ENCODE measurements at places on chromosomes 5 and 9.
A peak's percentile ranks its signal among the peaks of the same experiment; 100 is the strongest.

DNA sequence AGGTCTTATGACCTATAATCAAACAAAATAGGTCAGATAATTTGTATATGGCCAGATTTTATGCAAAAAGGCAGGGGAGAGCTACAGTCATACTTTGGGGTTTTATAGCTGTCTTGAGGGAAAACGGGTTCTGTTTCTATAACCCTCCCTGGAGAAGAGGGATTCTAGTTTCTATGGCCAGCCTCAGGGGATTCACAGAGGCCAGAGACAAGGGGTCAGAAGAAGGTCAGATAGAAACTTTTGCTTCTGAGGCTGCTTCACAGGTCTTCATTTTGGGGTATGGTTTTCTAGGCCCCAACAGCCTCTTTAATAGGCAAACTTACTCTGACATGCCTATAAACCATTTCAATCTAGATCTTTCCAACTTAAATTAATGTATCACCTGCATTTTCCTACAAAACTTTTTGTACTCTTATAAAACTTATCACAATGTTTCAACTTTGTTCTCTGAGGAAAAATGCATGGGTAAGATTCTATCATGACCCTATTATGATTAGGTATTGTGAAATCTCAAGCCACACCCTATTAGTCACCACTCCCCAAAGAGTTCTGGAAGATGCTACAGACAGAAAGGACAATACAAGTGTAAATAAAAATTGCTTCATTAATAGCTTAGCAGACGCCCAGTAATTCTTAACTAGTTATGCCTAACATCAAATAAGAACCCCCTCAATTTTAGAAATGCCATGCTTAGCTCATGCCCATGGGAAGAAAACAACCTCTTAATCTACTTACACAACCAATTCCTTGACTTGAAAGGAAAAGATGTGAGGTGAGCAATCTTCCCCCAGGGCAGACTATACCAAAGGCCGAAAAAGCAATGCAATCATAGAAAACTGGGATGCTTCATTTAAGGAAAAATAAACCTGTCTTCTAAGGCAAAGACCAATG lies 396.6 kb downstream of the TLR4 start:
- no peak for DNase-seq

GRCh38 chr5:95673081-95673480 lies 9.7 kb downstream of the SPATA9 start:
- no peak for DNase-seq

DNA sequence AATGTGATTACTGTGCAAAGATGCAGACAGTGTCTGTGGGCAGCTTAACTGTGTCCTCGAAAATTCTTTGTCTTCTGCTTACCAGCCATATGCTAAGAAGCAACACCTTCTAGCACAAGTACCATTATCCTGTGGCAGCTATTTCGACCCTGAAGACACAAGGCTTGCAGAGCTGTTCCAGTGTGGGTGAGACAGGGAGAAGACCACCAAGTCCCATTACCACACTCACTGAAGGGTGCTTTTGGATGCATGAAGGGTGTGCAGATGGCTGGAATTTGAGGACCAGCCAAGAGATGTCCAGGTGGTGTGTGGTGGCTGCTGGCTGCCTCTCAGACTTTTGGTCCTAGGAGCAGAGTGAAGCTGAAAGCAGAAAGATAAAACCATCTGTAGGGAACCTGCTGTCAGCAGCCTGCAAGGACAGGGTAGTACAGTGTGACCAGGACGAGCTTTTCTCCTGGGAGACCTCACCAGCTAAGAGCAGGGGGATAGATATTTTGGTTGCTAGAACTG lies 161.8 kb downstream of the ICE1 start:
- peak; percentile 79 for DNase-seq

DNA sequence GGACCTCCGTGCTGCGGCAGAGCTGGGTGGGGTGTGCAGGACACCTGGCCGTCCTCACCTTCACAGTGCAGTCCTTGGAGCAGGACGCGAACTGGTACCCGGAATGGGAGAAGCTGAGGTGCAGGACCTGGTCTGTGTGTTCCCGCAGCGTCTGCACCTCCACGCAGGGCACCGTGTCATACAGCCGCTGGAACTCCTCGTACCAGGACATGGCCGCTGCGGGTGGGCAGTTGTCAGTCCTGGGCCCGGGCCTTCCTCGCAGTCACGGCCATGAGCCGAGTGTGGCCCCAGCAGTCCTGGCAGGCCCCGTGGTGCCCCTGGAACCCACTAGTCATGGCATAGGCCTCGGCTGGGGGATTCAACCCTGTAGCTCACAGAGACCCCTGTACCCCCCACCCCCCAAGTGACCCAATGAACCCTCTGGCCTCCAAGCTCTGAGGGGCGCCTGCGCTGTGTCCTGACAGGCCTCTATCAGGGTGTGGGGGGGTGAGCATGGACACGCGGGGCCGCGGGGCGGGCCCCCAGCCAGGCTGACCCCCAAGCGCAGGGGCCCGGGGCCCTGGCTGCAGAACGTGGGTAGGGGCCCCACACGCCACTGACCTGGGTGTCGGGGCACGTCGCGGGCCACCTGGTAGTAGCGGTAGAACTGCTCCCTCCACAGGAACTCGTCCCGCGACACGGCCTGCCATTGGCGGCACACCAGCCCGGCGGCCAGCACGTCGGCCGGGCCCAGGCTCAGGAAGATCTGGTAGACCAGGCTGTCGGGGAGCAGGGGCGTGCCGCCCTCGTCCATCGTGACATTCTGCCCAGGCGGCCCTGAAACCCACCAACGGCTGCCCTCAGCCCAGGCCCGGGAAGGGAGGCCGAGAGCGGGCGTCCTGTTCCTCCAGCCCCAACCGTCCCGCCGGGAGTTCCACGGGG lies 987 bp downstream of the FBXW5 start:
- DNase-seq, result no peak

DNA sequence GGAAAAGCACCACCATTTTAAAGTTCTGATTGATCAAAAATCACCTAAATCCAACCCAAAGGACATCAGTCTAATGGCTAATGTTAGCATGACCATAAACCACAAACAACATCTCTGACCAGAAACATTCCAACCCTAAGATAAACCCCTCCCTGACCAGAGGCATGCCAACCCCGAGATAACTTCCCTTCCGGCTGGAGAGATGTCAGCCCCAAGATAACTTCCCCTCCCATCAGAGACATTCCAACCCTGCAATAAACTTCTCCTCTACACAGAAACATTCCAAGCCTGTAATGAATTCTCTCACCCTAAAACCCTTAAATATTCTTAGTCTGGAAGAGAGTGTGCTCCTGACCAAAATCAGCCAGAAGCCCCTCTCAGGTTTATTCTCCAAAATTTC lies 364.3 kb downstream of the KCNN2 start:
- DNase-seq, result no peak

- DNase-seq, result no peak
These were observed 125.5 kb upstream of the RAI14 start for GRCh38 chr5:34530637-34531036.

DNA sequence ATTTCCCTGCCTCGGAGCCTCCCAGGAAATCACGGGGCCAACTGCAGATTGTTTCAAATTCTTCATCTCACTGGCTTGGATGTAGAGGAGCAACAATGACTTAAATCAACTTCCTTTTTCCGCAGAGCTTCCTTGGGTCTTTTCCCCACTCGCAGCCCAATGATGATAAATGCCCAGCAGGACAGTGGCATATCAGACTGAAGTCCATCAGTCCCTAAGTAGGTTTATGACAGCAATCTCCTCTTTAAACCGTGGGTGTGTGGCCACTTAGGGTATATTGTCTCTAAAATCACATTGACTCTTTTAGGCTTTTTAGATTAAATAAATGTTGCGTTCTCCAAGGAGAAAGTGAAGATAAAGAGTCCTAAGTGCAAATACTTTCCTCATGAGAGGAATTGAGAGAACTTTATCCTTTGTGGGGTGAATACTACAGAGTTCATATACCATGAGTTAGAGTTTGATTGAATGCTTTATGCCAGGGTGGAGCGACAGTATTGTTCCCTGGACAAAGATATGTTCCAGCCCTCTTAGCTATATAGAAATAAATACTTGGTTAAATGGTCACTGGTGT lies 59.1 kb downstream of the IQGAP2 start:
- no peak for DNase-seq

GRCh38 chr9:87751423-87751822 lies 25.5 kb downstream of the CTSL start:
- no peak for DNase-seq

- DNase-seq, result no peak
These were observed 355.9 kb downstream of the RAB3C start for GRCh38 chr5:58938563-58939424.

GRCh38 chr5:127599320-127599719 lies 49.6 kb upstream of the CTXN3 start:
- no peak for DNase-seq

GRCh38 chr9:37417252-37417803 lies 5.2 kb upstream of the GRHPR start:
- DNase-seq, result no peak

DNA sequence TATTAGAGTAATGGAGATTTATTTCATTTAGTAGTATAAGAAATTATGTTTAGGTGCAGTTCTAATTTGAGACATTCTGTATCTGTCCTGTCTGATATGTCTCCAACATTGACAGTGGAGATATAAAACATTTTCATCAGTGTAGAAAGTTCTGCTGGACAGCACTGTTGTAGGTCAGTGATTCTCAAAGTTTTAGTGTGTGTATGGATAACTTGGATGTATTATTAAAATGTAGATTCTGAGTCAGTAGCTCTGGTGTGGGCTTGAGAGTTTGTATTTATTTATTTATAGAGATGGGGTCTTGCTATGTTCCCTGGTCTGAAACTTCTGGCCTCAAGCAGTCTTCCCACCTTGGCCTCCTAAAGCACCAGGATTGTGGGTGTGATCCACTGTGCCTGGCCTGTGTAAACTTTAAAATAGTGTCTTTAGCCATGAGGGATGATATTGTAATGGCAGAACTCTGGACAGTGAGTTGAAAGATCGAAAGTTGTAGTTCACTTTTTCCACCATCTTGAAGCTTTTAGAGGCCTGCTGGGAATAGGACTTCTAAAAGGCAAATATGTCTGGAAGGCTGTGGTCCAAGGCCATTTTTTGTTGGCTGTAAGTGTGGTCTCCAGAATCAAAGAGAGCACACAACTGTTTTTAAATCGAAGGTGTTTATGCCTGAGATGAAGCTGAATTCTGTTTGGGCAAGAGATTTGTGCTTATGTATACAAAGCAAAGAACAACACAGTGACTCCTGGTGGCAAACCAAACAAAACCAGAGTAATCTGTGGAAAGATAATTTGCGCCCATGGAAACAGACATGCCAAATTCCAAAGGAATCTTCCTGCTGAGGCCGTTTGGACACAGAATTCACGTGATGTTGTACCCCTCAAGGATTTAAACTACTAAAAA lies 12.4 kb downstream of the UBAP1 start:
- DNase-seq, result no peak

- DNase-seq, result no peak
These were observed 94.5 kb upstream of the SHB start for GRCh38 chr9:38163518-38163917.

DNA sequence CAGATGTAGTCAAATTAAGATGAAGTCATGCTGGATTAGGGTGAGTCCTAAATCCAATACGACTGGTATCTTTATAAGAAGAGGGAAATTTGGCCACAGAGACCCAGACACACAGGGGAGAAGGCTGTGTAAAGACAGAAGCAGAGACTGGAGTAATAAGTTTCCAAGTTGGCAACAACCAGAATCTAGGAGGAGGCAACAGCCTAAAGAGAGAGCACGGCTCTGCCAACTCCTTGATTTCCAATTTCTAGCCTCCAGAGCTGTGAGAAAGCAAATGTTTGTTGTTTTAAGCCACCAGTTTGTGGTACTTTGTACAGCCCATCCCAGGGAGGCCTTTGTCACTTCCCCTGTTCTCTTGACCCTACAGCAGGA lies 74.4 kb downstream of the ATG10 start:
- no peak for DNase-seq

DNA sequence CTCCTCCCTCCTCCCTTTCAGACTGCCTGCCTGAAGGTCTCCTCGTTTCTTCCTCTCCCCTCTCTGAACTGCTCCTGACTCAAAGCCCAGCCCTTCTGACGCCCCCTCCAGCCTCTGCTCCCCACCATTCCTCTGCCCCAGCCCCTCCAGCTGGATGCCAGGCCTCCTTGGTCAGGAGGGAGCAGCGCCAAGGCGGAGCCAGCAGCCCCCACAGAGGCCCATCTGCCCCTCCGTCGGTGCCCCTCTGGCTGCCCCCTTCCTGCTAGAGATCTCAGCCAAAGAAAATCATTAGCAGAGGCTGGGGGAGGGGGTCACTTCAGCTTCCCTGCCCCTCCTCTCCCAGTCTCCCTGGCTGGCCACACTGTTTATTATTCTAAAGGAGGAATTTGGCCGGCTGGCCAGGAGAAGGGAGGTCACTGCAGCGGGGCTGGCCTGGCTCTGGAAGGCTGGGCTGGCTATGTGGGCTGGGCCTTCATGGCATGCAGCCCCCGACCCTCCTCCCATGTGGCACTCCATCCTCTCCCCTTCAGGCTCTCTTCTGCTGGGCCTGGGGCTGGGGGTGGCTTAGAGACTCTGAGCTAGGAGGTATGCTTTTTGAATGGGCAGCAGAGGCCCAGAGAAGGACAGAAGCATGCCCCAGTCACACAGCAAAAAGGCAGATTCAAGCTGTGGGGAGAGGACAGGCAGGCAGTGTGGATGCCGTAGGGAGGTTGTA lies 16.9 kb downstream of the PDGFRB start:
- no peak for DNase-seq

GRCh38 chr5:119630752-119631440 lies 1.5 kb downstream of the FAM170A start:
- no peak for DNase-seq

DNA sequence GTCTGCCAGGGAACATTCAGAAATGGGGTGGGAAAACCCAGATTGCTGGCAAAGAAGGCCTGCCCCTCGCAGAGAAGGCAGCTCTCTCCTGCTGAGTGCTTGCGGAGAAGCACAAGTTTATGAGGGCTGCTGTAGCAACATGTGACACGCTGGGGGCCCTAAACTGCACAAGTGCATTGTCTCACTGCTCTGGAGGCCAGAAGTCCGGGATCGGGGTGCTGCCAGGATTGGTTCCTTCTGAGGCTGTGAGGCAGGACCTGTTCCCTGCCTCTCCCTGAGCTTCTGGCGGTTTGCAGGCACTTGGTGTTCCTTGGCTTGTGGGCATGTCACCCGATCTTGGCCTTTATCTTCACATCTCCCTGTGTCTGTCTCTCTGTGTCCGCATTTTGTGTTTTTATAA lies 75.6 kb upstream of the NEURL1B start:
- DNase-seq, result no peak

GRCh38 chr5:69152731-69153130 lies 14.2 kb upstream of the CCNB1 start:
- no peak for DNase-seq
